Brain pericyte (primary cell): ENCODE measurements at places on chromosomes 4 and X.
A peak's percentile ranks its signal among the peaks of the same experiment; 100 is the strongest.

GRCh38 chr4:173294444-173294843 is 39.7 kb downstream of the HMGB2 start:
- DNase-seq, result no peak

- no peak for DNase-seq
Observed at GRCh38 chr4:160745126-160745525, 1418.7 kb downstream of the FSTL5 start.

DNA sequence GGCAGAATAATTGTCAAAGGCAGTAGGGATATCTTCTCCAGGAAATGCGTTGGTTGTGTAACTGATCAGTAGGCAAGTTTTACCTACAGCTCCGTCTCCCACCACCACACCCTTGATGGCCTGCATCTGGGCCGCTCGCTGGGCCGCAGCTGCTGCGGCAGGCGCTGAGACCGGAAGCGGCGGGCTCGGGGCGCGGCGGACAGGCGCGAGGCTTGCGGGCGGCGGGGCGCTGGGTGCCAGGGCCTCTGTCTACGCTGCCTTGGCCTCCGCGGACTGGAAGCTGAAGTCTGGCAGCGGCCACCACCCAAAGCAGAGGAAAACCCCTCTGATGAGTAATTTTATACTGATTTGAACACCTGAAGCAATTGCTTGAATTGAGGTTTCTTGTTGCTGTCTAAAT is 124.2 kb upstream of the ZIC3 start:
- no peak for DNase-seq

DNA sequence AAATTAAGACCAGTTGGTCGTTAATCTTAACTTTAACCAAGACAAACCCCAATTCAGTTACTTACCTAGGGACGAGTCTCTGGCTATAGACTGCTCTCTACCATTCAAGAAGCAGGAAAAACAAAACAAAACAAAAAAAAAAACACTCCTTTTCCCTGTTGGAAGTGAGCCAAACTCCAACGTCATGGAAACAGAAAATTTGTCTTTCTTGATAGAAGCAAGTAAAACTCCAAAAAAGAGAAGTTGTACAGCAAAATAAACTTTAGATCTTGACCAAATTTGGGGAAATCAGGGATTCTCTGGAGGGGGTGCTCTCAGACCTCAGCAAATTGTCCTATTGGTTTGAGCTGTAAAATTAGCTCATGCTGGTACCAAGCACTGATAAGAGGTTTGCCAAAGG is 3.7 kb downstream of the CNGA1 start:
- DNase-seq, result no peak

GRCh38 chr4:76881375-76881774 is 16.6 kb downstream of the SOWAHB start:
- DNase-seq, result no peak

GRCh38 chrX:24245202-24245601 is 68.7 kb downstream of the SUPT20HL2 start:
- no peak for DNase-seq

DNA sequence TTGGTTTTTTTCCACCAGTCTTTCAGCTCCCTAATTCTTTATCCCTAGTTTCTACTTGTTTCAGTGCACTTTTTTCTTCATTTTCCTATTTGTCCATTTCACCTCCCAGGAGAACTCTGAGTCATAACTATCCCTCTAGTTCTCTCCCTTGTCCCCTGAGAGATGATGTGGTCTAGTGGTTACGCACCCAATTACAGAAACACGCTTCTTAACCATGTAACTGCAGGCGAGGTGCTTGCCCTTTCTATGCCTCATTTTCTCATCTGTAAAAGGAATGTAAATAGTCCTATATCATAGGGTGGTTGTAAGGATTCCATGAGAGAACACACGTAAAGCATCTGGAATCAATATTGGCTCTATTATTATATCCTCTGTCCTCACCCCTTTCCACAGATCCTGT is 8.8 kb upstream of the GRPR start:
- DNase-seq, result peak; percentile 83

DNA sequence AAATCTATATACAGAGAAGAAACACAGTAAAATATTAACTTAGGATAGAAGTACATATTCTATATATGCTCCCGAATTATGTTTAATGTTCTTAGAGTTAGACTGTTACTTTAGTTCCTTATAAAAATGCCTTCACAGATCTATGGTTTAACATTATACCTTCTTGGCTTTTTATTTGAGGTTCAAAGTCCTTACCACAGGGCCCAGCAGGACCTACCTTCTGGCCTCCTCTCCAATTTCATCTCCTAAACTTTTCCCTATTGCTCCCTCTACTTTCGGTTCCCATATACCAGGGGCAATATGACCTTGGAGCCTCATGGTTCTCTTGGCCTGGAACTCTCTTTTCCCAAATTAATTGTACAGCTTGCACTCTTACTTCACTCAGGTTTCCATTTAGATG is 11.8 kb downstream of the ANKRD37 start:
- DNase-seq, result no peak

- no peak for DNase-seq
Observed at GRCh38 chrX:136065044-136065671, 79.9 kb downstream of the SLC9A6 start.

DNA sequence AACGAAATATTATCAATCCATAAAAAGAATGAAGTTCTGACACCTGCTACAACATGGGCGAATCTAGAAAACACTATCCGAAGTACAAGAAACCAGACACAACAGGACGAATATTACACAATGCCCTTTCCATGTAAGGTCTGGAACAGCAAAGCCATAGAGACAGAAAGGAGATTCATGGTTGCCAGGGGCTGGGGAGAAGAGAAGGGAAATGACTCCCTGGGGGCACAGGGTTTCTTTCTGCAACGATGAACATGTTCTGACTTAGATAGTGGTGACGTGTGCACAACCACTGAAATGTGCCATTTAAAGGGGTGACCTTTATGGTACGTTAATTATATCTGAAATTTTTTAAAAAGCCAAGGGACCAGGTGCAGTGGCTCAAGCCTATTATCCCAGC is 28.3 kb downstream of the GPR143 start:
- no peak for DNase-seq
